ENCODE measurements at places on chromosomes 2 and 18.

DNA sequence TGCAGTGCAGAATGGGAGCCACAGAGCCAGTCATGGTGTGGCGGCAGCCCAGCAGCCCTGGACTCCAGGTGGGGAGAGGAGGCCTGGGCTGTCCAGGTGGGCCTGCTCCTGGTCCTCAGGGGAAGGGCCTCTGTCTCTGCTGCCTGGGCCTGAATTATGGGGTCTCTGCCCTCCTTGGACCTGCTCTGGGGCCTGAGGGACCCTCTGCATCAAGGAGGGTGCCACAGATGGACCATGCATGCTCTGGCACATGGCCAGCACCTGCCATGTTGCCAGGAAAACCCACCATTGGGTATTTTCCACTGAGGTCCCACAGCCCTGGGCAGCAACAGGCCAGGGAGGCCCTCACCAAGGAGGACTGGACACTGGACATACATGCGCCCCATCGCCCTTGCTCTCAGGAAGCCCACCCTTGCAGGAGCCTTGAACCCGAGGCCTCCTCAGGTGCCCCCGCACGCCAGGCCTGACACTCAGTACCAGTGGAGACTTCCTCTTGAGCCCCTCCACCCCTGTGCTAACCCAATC lies 107.1 kb downstream of the NDUFA10 start:
- ATAC-seq, result no peak

- ATAC-seq, result no peak
Observed at GRCh38 chr2:56587456-56587855, 403.7 kb downstream of the CCDC85A start.

- ATAC-seq, result no peak
Observed at GRCh38 chr2:132618734-132619133, 51.3 kb downstream of the LYPD1 start.

DNA sequence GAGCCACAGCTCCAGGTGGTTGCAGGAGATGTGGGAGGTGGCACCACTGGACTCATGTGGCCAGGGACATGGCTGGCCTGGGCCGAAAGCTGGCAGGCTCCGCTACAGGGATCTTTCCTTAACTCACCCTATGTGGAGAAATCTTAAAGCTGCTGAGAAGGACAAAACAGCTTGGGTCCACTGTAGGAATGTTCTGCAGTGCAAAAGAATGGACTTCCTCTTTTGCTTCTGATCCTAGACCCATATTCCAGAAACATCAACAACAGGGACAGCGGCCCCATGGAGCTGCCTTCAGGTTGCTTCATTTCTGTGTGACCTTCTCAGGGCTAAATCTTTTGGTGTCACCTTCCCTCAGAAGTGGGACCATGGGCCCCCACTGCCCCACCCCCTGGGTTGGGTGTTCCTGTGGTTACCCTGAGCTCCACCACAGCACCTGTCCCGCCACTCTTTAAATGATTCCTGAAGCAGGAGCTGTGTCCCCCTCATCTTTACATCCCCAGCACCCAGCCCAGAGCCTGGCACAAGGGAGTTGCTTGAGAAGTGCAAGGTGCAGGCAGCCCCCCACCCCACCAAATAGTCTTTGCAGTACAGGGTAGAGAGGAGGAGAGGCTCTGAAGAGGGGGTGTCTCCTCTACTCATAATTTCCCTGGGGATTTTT lies 205.8 kb downstream of the ZBTB7C start:
- ATAC-seq, result no peak

DNA sequence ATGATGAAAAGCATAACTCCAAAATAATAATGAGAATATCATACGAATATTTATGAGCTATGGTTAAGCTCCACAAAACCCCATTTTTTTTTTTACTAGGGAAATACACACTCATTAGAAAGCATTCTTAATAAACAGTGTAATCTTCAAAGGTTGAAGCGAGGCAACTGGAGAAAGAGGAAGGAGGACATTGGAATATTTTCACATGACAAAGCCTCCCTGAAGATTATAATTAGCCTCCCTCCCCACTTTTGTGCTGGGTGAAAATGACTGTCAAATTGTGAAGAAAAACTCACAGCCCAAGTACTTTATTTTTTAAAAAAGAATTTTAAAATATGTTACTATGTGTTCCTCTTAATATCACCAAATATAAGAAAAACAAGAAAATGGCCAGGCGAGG lies 64.1 kb upstream of the NFU1 start:
- no peak for ATAC-seq

GRCh38 chr18:36759167-36759776 lies 69.5 kb downstream of the TPGS2 start:
- no peak for ATAC-seq

- ATAC-seq, result no peak
Observed at GRCh38 chr18:55731594-55732042, 143.6 kb upstream of the TCF4 start.
